ENCODE measurements at places on chromosomes 12 and 14.
A peak's percentile ranks its signal among the peaks of the same experiment; 100 is the strongest.

GRCh38 chr12:1382826-1383225 lies 211.6 kb downstream of the FBXL14 start:
- DNase-seq, result no peak

- DNase-seq, result no peak
Observed at GRCh38 chr12:29426498-29426897, 45.5 kb upstream of the ERGIC2 start.

GRCh38 chr12:53969588-53970259 lies 3.2 kb upstream of the HOXC11 start:
- DNase-seq, result no peak

DNA sequence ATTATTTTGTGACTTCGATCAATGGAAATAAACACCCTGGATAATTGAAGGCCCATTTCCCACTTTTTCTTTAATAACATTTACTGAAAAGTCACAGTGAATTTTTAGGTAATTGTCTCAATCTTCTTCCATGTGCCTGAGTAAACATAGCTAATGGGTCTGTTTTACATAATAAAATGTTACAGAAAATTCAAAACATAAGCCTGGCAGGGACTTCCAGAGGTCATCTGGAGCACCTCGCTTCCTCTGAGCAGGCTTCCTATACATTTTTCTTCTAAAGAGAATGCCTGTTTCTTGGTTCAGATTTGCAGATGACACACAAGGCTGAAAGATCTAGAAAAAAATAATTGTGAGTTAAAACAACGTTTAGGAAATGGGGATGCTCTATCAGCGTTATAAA lies 183.8 kb upstream of the PDE3A start:
- no peak for DNase-seq

DNA sequence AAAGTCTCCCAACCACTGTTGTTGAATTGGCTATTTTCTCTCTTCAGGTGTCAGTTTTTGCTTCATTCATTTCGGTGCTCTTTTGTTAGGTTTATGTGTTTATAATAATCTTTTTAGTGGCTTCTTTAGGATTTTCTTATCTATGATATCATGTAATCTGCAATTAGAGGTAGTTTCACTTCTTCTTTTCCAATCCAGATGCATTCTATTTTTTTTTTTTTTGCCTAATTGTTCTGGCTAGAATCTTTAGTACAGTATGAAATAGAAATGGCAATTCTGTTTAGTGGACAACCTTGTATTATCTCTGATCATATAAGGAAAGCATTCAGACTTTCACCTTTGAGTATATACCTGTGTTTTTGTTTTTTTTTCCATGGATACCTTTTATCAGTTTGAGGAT lies 17.4 kb downstream of the CNOT2 start:
- DNase-seq, result no peak

GRCh38 chr14:63472986-63473788 lies 70.0 kb downstream of the PPP2R5E start:
- no peak for DNase-seq

DNA sequence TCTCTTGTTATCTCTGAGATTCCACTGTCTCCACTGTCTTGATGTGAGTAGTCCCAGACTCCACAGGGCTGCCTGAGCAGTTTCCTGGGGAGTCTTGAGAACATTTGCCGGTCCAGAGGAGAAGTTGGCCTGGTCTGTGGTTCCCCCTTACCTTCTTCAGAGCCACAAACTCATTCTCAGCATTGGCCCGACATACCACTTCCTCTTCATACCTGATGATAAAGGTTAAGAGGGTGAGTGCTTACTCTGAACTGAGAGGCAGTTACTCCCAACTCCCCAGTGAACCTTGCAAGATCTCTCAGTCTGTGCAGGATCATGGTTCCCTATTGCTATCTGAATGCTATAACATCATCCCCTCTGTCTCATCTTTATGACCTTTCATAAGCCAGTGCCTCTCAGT lies 2.6 kb downstream of the KRT84 start:
- no peak for DNase-seq

DNA sequence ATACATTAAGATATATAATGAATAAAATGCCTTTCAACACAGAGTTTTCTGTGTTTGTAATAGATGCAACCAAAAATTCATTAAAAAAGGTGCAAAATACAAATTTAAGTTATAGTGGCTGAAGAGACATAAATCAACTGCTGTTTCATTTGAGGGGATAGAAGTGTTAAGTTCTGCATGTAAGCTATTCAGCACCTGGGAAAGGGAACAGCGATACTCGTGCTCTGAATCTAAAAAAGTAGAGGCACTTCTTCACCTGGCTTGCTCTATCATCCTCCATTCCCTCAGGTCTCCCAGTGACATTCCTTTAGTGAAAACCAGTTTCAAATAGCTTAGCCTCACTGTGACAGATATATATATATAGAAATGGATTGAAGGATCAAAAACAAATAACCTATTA lies 222.6 kb downstream of the ACSS3 start:
- no peak for DNase-seq

GRCh38 chr14:46197856-46198255 lies 453.7 kb downstream of the RPL10L start:
- DNase-seq, result no peak

GRCh38 chr12:105069936-105070702 lies 14.1 kb downstream of the ALDH1L2 start:
- no peak for DNase-seq

DNA sequence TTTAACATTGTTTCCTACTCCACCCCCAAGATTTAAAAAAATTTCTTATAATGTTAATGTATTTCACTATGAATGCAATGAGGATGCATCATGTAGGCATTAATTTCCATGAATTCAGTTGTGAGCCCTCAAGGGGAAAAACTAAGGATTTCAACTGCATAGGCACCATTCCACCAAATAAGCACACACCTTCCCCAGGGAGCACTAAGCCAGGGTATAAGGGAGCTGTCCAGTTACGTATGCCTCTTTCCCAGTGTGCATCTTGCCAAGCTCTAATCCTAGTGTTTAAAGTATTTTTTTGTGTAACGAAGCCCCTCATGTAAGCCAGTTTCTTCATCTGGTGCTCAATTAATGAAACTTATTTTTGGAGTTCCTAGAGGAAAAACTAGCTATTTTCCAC lies 6.6 kb downstream of the FERMT2 start:
- DNase-seq, result no peak

DNA sequence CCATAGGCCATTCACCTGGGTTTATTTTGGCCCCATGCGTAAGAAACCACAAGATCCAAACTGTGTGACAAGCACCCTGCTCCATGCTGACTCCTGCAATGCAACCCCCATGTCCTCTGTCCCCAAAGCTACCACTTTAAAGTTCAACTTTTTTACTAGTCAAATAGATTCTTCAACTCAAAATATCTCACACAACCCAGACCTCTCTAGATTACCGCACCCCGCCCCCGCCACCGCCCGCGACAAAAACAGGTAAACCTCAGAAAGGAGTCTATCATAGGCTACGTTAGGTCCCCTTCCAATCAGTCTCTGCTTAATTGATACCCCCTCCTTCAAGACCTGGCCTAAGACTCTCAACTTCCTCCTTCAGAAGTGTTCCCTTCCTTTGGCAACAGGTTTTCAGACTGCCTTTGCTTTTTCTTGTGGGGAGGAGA lies 2.2 kb downstream of the ZFP36L1 start:
- no peak for DNase-seq

DNA sequence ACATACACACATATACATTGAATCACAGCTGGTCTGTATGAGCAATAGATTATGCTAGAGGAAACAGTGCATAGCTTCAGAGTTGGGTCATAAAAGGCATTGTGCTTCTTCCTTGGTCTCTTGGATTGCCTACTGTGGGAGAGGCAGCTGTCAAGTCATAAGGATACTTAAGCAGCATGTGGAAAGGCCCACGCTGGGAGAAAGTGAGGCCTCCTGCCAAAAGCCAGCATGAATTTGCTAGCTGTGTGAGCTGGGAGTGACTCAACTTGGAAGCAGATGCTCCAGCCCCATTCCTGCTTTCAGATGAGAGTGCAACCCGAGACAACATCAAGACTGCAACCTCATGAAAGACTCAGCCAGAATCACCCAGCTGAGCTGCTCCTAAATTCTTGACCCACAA lies 311.9 kb upstream of the TBX3 start:
- DNase-seq, result no peak

- no peak for DNase-seq
Observed at GRCh38 chr12:118193477-118193876, 57.6 kb downstream of the PEBP1 start.

GRCh38 chr14:106691601-106692291 lies 1165.4 kb downstream of the TMEM121 start:
- DNase-seq, result peak; percentile 2

DNA sequence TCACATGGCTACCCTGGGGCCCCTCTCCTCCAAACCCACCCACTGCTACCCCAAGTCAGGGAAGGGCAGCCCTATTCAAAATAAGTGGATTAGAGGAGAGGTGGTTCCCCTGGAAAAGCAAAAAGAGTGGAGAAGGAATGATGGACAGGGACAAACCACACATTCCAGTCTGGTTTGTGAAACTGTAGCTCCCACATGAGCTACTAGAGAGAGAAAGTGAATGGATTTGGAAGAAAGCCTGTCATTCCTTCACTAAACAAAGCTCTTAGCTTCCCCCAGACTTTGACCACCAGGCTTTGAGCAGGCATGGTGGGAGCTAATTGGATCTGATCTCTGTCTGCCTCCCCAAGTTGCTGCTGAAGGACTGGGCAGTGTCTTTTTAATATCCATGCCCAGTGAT lies 28.0 kb downstream of the CCDC63 start:
- DNase-seq, result no peak

- DNase-seq, result no peak
Observed at GRCh38 chr12:578748-579419, 84.4 kb downstream of the NINJ2 start.

GRCh38 chr14:29278301-29279263 lies 512.0 kb downstream of the FOXG1 start:
- DNase-seq, result no peak

GRCh38 chr12:59388176-59388575 lies 207.7 kb upstream of the SLC16A7 start:
- DNase-seq, result no peak

- DNase-seq, result no peak
Observed at GRCh38 chr12:75548879-75549278, 37.5 kb upstream of the KRR1 start.

DNA sequence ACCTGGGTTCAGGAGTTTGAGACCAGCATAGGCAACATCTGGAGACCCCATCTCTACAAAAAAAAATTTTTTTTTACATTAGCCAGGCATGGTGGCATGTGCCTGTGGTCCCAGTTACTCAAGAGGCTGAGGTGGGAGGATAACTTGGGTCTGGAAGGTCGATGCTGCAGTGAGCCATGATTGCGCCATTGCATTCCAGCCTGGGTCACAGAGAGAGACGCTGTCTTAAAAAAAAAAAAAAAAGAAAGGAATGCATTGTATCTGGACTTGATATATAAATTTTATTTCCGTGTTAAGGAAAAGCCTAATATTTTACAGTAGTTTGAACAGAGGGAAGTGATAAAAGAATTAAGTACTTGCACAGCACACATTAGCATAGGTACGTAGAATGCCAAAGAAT lies 97.2 kb downstream of the ZC3H14 start:
- no peak for DNase-seq

DNA sequence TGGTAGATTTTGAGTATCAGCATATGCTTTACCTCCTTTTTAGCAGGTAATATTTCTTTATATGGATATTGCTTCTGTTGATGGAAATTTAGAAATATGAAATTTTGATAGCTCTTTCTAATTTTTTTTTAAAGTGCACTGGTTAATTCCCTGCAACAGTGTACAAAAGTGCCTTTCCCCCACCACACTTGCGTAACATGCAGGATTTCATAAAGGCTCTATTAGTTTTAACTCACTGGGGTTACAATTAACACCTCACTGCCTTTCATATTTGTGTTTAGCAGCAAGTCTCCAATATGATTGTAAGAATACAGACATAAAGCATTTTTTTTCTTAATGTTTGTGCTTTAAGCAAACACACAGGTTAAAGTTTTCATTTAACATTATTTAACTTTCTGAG lies 25.6 kb downstream of the MNAT1 start:
- DNase-seq, result no peak

DNA sequence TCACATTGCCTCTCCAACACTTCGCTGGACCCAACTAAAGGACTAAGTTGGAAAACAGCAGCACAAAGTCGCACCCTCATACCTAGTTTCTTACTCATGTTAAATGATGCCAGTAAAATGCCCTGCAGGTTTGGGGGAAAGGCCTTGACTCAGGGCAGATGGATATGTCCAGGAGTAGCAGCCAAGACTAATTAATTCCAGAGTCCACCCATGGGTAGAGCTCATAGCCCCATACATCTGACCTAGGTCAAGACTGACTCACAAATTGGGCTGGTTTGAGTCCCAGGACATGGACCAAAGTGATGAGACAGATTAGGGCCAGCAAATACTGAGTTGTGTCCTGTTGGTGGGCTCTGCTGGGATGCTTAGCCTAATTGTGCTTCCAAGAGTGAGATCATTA lies 224.0 kb upstream of the BTG1 start:
- DNase-seq, result no peak

DNA sequence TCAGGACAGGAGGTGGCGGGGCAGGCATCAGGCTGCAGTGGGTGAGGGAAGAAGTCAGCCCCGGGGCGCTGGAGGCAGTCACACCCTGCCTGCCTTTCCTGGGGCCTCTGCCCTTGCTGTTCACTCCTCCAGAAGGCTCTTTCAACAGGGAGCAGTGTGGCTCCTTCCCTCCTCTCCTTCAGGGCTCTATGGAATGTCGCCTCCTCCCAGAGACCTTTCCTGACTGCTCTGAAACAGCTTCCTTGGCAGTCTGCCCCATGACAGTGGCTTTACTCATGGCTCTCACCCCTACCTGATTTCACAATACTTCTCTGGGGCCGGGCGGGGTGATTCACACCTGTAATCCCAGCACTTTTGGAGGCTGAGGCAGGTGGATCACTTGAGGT lies 7.1 kb downstream of the RHOF start:
- no peak for DNase-seq

GRCh38 chr14:58656671-58657411 lies 19.1 kb downstream of the DACT1 start:
- DNase-seq, result no peak

DNA sequence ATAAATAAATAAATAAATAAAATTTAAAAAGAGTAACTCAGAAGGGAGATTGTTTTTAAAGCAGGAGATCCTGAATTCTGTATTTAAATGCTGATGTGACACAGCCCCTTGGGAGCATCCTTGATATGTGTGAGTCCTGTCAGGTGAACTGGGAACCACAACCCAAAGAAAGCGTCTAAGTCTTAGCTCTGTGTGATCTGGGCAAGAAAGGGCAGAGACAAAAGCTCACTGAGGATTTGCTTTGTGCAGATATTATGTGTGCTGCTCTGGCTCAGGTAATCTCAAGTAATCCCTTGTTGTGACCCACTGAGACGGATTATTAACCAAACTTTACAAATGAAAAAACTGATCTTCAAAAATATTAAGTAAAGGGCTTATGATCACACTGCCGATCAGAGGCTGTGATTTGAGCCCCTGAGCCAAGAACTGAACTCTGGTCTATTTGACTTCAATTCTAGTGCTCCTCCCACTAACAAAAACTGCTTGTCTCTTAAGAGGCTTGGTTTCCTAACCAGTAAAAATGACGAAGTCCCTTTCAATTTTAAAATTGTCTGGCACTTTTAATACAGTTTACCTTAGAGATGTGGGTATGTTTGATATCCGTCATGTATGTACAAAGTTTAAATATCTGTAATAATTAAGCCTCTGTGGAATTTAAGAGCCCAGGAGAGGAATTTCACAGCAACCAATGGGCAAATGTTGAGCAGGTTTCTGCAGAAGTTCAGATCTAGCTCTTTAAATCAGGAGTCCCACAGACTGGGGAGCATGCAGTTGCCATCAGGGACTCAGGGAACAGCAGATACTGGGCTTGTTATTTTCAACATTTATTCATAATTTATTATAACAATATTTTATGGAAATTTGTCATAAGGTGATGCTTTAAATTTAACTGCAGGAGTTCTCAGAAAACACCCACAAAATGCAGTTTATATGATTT lies 46.1 kb downstream of the CPM start:
- DNase-seq, result no peak
